ENCODE measurements at places on chromosomes 16 and 17.

DNA sequence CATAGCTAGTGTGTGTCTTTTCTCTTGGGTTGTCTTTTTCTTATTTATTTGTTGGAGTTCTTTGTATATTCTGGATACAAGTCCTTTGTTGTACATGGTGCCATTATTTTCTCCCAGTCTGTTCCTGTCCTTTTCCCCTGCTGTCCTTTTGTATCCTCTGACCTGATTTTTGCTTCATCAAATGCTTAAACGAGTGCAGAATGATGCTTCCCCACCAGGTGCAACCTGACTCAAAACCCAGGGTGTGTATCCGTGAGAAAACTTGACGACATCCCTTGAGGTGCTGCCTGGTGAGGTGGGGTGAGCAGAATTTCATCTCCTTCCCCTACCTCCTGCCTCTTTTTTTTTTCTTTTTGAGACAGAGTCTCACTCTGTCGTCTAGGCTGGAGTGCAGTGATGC lies 88.6 kb downstream of the NTN1 start:
- H3K4me1 ChIP-seq, result no peaks in the 10 kb centered on the region
- no peaks in the 10 kb centered on the region for H3K27me3 ChIP-seq
- no peak overlapping the region for H3K4me3 ChIP-seq
- no peaks in the 10 kb centered on the region for H3K36me3 ChIP-seq
- no peak for DNase-seq
- H3K27ac ChIP-seq, result no peak overlapping the region

- H3K27me3 ChIP-seq, result no peaks in the 10 kb centered on the region
- no peak overlapping the region for H3K27ac ChIP-seq
- H3K4me3 ChIP-seq, result no peak overlapping the region
- no peaks in the 10 kb centered on the region for H3K36me3 ChIP-seq
- no peak for DNase-seq
Observed at GRCh38 chr16:5925850-5926249, 828.3 kb upstream of the EEF2KMT start.

DNA sequence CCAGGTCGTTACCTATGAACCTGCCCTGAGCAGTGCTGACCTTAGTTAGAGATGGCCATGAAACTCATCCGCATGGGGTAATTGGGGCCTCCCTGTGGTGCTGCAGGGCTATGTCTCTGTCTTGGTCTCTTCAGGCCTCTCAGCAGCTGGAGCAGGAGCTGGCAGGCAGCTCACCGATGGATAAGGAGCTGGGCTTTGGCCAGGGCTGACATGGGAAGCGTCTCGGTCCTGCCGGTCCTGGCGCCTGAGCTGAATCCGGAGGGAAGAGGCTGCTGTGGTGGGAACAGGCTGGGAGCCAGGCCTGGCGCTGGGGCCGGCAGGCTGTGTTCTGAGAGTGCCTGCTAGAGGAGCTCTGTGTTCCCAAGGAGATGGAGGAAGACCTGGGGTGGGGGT lies 10.1 kb downstream of the IL32 start:
- H3K4me3 ChIP-seq, result no peak overlapping the region
- no peaks in the 10 kb centered on the region for H3K4me1 ChIP-seq
- no peaks in the 10 kb centered on the region for H3K27me3 ChIP-seq

DNA sequence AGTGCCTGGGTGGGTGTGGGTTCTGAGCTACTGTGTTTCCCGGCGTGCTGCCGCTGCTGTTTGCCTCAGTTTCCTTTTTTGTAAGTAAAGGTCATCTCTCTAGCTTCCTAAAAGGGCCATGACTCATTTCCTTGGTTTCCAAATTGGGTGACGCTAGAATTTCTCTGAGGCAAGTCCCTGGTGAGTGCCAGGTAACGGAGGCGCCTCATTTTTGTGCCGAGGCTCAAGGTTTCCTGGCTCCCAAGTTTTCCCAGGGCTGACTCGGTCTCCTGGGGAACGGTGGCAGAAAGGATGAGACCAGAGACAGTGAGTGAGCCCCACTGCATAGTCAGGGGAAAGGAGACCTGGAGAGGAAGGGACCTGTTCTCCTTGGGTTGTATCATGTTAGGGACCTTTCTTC lies 20.3 kb downstream of the MSI2 start:
- H3K27me3 ChIP-seq, result no peaks in the 10 kb centered on the region
- no peaks in the 10 kb centered on the region for H3K36me3 ChIP-seq
- DNase-seq, result no peak
- no peaks in the 10 kb centered on the region for H3K4me1 ChIP-seq
- no peak overlapping the region for H3K4me3 ChIP-seq
- no peak overlapping the region for H3K27ac ChIP-seq

DNA sequence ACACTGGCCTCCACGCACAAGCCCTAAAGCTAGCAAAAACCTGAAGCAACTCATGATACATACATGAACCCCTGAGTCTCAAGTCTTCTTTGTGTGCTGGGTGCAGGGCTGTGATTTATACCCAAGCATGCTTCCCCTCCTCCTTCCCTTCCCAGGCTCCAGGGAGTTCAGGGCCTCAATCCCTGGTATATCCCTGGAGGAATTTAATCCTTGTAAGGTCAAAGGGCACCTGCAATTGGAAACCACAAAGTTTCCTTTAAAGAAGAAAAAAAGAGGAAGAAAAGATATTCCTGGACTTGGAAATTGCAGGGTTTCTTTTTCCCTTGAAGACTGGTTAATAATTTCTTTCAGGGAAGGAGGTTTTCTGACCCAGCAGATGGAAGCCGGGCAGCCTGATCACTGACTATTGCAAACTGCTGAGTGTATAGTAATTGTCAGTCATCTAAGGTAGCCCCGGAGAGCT lies 182.3 kb downstream of the AATF start:
- no peak overlapping the region for H3K4me3 ChIP-seq
